ENCODE measurements at places on chromosomes 3 and 15.
A peak's percentile ranks its signal among the peaks of the same experiment; 100 is the strongest.

GRCh38 chr15:100926258-100926657, 7.1 kb downstream of the LRRK1 start:
- DNase-seq: no peak

DNA sequence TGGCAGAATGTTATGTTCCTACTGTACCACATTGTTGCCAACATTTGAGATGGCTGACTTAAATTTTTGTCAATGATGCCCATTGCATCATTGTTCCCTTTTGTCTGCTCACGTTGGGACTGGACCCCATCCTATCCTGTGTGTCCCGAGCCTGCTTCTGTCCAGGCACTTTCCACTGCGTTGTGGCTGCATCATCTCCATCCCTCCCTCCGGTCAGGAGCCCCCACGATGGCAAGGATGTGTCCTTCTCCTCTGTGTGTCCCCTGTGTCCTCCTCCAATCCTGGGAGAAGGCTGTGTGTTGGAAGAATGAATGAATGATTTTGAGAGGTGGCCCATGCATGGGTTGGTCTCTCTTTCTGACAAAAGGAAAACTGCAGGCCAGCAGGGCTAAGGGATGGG, 19.4 kb upstream of the MRPS22 start:
- DNase-seq: no peak

DNA sequence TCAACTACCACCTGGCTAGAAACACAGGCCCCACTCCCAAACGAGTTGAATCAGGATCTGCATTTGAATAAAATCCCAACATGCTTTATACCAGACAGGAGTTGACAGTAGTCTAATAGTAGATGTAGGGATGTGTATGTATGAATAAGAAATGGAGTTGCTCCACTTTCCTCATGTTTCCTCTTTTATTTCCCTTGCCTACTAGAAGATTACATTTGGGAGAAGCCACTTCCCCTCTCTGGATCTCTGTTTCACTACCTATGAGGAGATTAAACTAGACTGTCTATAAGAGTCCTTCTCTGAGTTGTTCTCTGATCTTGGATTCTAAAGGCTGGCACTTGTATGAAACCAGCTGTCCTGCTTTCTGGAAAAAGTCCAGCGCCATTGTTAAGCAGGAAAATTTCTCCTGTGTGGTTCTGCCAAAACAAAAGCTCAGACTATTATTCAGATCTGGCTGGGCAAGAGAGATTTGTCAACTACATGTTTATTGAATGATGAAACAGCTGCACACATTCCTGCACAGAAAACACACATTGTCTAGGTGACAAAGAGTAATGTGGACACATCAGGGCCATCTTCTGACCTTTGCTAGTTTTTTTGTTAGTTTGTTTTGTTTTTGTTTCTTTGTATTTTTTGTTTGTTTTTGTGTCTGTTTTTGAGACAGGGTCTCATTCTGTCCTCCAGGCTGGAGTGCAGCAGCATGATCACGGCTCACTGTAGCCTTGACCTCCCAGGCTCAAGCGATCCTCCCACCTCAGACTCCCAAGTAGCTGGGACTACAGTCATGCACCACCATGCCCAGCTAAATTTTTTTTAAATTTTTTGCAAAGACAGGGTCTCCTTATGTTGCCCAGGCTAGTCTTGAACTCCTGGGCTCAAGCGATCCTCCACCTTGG, 29.9 kb downstream of the ACP3 start:
- peak; percentile 85 for DNase-seq

- DNase-seq: no peak
These were observed 61.1 kb downstream of the ST3GAL6 start for GRCh38 chr3:98824256-98824655.

DNA sequence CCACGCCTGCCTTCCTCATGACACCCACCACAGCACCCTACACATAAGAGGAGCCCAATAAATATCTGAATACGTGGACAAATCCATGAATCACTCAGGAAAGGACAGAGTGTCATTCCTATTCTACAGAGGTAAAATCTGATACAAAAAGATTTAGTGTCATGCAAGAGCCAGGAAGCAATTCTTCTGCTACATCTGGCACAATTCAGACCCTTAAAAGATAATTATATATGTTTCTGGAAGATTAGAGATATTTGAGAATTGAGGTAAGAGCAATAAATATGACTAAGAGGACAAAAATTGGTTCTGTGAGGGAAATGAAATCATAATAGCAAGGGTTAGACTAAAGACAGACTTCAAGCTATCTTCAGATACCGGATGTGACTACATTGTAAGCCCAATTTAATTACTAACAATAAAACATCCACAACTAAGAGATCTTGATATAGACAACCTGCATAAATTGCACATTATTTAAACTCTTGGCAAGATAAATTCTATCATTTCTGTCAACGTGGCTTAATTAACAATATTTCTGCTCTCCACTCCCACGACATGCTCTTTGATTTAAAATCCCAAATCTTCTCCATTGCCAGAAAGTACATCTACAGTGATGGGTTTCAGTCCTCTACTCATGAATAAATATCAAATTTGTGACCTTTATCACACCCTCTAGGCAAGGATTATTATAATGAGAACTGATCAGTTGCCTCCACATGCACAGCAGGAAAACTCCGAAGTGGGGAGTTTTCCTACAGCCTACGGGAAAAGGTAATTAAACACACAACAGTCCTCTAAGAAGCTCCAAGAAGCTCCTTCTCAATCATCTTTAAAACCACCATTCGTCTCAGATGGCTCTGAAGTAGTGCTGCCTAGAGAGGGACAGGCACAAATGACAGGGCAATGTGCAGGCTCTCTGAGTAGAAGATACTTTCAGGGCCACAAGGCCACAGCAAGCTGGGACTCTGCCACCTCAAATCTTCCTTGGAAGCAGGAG, 32.6 kb downstream of the MB21D2 start:
- DNase-seq: no peak

DNA sequence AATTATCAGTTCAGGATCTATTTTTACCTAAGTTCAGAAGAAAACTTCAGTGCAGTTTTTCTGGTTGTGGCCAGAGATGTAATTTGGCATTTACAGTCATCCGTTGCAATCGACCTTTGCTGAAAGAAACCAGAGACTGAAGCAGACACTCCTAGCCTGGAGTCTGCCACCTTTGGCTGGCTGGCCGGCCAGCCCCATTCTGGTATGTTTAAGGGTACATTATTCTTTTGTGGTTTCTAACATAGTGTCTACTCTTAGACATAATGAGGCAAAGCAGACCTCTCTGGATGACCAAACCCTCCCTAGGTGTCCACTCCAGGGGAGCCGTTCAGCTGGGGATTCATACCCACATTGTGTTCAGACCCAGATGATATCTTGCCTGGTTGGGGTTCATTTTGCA, 275.9 kb upstream of the TPM1 start:
- DNase-seq: no peak

DNA sequence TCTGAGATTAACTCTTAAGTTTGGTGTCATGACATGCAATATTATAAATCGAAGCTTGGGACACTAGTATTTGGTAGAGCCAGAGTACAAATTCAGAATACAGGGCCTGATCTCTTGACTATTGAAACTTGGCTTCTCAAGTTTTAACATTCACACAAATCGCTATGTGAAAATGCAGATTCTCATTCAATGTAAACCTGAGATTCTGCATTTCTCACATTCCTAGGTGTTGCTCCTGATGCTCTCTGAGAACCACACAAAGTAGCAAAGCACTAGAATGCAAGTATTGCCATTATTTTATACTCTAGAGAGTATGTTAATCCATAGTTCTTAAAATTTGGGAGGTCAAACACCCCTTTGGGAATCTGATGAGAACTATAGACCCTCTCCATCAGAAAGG, 47.9 kb downstream of the WDR49 start:
- DNase-seq: no peak

GRCh38 chr3:70726961-70727360, 414.5 kb upstream of the MDFIC2 start:
- DNase-seq: peak; percentile 31

DNA sequence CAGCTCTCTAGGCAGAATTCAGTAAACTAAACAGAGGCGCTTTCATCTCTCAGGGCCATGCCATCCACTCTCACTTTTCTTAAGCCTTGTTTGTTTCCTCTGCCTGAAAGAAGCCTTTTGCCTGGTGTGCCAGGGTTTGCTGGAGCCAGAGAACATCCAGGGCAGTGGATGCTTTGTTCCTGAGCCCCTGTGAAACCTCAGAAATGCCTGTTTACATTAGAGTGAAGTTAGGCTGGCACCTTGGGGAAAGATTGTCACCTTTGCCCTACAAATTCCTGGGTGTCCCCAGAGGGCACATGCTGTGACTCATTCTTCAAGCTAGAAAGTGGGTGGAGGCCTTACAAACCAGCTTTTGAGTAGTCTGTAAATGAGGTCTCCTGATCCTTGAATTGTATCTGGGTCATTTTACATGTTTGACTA, 10.7 kb upstream of the TRAK1 start:
- peak; percentile 88 for DNase-seq

- no peak for DNase-seq
These were observed 40.1 kb upstream of the MTMR10 start for GRCh38 chr15:31031471-31032067.

DNA sequence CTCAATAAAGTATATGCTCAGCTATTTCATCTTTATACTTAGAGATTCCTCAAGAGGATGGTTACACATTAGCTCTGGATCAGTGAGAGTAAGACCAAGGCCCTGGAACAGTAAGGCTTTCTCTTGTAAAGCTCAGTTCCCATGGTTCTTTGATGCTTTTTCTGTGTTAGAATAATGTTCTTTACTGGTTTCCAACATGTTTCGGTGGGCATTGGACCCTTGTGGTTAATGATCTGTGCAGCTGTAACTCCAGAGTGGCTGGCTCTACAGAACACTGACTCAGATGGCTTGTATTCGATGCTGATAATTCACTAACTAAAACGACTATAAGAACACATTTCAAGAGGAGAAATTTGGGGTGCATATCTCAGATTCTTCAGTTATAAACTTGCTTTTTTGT, 114.7 kb downstream of the AKAP13 start:
- no peak for DNase-seq

GRCh38 chr3:37301980-37302708, 127.8 kb upstream of the LRRFIP2 start:
- DNase-seq: no peak

- DNase-seq: no peak
These were observed 37.1 kb downstream of the OXNAD1 start for GRCh38 chr3:16302082-16302631.

DNA sequence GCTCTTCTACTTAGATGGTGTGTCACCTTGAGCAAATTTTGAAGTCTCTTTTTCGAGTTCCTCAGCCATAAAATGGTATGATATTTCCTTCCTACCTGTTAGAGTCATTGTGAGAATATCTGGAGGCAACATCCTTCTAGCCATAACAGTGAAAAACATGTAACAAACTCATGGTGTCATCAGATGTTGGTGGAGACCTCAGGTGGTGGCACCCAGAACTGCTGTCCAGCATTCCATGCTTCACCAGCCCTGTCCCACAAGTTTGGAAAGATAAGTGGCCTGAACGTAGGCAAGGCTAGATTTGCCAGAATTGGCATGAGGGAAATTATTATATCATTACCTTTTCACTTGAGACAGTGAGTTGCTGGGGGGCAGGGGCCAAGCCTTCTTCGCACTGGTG, 30.4 kb downstream of the GASK1A start:
- DNase-seq: no peak

- DNase-seq: no peak
These were observed 6.0 kb downstream of the HCLS1 start for GRCh38 chr3:121654493-121655385.

GRCh38 chr3:35028157-35028556, 611.2 kb upstream of the ARPP21 start:
- DNase-seq: no peak

DNA sequence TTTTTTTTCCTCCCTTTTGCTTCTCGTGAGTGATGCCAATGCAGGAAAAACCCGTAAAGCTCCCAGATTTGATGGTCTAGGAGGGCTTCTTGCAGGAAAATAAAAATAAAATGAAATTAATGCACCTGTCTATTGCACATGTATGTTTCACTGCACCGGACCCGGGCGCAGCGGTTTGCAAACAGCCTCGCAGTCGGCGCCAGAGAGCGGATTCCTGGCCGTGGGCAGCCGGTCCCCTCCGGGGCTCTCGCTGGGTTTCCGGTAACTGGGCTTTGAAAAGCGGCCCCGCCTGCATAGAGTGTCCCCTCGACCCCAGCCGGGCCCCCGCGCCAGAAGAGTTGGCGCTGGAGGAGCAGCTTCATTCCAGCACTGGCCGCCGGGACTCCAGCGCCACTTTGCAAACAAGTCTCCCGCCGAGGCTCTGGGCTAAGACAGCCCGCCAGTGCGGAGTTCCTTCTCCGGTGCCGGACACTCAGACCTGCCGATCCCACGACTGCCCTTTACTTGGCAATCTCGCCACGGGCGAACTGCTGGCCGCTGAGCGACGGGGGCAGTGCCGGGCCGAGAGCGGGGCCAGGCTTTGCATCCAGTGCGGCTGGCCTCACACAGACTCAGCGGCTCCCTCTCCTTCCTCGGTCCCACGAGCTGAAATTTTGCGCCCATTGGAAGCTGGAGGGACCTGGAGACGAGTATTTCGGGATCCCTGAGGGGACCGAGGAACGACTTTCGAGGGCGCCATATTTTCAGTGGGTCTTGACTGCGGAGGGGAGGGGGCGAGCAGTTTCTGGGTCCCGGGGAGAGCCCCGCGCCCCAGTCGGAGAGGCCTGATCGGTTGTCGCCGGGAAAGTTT, 225.9 kb upstream of the C2CD4B start:
- peak; percentile 33 for DNase-seq

DNA sequence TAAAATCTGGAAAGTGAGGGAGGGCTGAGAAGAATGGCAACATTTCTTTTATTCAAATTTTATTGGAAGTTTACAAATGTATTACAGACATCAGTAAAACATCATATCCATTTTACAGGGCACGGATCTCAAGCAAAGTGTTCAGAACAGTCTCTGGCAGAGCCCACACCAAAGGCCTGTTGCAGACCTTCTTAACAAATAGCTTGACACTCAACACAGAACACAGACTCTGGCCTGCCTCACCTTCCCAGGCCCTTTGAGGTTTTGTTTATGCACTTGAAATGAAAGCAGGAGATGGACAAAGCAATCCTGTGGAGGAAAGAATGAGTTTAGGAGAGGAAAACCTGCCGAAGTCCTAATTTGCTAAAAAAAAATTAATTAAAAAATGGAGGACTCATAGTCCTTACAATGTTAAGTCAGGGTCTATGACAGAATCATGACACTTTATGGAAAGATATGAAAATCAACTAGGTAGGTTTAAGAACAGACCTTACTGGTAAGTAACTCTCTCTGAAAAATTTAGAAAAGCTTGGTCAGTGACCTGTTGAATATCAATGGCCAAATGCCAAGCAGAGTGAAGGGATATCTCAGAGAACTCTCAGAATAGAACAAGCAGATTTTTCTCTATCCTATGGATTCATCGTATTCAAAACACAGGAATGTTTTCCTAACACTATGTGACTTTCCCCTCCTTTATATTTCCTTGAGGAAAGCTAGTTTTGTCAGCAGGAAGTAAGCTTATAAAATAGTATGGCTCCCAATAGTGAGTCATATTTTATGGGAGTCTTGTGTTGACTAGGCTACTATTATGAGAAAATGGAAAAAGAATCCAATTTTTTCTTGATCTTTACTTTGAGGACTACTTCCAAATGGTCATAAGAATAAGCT, 70.8 kb upstream of the PSMD6 start:
- no peak for DNase-seq

GRCh38 chr3:132038198-132038825, 3.5 kb upstream of the CPNE4 start:
- peak; percentile 24 for DNase-seq

All from LHCN-M2 (cell line).